Posterior vena cava (tissue), 2 donors: ENCODE measurements at places on chromosomes 11 and 22. TPM values are rescaled to one million over a fixed set of nuclear protein-coding genes. Genes with fewer than 3 reads are reported as not detected.

GRCh38 chr11:71075871-71076420 is 176.4 kb downstream of the SHANK2 start:
- no peak for DNase-seq

DNA sequence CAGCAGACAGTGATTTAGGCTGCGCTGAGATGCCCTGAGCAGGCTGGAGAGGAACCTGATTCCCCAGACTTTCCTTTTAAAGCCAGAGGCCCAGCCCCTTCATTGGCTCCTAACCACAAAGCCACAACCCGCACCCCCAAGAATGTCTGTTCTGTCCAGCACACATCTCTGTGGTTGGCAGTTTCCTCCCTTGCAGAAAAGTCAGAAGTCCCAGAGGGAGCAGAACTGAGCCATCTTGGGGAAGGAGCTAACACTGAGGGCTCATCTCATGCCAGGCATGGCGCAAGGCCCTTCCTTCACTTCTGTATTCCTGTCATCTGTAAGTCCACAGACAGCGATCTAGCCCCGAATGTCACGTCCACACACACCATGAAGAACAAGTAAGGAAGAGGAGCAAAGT is 97.1 kb upstream of the SYT13 start:
- peak; percentile 80 for DNase-seq

DNA sequence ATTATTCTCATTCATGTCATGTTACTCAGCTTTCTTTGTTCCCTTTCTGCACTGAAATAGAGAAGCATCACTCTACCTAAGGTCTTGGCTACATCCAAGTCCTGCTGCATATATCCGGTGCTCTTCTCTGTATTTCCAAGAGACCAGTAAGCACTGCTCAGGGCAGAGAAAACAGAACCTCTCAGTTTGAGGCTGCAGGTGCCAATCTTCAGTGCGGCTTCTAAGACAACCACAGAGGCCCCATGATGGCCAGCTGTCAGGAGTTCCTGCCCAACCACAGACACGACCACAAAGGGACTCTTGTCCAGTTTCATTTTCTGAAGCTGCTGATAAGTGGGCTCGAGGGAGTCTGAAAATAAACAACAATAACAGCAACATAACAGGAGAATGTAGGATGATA is 378.4 kb upstream of the PITPNB start:
- no peak for DNase-seq

GRCh38 chr11:41714101-41714500 is 254.6 kb upstream of the LRRC4C start:
- no peak for DNase-seq

GRCh38 chr11:8102965-8103364 is 22.0 kb downstream of the TUB start:
- DNase-seq = no peak

DNA sequence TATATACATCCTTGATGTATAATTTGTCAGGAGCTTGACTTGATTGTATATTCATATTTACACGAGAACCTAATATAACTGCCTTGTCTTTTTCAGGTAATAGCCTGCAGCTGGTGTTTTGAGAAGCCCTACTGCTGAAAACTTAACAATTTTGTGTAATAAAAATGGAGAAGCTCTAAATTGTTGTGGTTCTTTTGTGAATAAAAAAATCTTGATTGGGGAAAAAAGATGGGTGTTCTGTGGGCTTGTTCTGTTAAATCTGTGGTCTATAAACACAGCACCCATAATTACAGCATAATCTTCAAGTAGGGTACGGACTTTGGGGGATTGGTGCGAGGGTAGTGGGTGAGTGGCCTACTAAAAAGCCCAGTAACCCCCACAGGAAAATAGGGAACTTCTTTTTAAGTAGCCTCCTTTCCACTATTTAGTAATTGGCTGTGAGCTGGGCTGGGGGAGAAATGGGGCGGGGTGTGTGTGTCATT is 7.5 kb downstream of the MALAT1 start:
- DNase-seq = no peak

DNA sequence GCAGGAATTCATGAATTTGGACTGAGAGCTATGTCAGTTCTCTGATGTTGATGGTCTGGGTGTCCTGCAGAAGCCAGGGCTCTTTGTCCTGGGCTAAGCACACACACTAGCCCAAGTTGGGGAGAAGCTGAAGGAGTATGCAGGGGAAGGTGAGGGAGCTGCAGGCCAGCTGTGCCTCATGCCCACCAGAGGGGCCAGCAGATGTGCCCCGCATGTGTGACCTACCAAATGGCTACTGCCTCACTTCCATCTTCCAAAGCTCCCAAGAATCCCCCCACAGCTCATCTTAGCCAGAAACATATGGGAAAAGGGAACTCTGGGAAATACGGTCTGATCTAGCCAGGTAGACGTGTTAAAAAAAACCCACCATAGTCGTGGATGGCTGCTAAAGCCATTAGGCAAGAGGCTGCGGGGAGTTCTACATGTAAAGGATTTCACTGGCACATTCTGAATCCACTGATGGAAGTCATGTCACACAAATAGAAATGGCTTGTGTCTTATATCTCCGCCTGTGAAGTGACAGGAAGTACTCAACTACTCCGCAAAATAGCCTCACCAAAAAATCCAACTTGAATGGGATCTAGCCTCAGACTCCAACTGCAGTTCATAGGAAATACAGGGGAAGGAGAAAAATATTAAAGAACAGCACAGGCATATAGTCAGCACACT is 96.3 kb upstream of the CLMP start:
- DNase-seq = no peak

DNA sequence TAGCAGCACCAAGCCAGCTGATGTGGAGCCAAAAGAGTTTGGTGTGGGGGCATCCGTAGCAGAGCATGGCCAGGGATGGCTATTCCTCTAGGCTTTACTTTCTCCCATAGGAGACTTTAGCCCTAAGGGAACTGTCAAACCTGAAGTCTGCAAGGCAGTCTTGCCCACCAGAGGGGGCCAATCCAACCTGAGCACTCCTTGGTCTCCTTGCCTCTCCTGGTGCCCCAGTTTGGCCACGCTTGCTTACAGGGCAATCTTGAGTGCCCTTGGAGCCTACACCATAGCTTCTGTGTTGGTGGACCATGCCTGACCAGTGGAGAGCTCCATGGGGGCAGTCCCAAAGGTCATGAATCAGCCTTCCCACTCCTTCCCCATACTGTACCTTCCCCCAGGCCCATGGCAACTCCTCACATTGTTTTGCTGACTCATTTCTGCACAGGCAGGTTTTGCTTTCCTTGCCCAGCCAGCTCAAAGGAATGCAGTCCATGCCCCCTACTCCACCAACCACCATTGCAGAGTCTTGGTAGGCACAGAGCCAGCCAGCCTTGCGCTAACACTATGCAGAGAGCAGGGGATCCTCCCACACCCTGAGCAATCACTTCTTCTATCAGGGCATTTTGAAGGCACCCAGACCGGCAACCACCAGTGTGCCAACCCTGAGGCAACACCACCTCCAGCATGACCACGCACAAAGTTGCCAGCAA is 1421.2 kb upstream of the RAG2 start:
- DNase-seq = no peak

- DNase-seq = no peak
These were observed 5.4 kb upstream of the MMP8 start for GRCh38 chr11:102729849-102730815.

DNA sequence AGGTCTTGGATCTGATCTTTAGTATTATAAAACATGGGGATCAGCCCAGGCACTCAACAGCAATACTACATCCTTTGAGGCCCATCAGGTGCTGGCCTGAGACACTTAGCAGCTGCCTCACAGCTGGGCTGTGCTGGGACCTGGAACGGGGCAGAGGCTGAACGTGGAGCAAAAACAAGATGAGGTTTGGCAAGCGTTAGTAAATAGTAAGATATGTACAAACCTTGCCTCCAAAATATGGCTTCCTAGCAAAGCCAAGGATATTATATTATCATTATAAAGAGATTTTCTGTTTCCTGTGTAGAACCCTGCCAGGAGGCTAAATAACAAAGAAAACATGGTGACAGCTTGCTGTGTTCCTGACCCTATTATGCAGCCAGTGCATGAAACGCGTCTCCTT is 60.0 kb upstream of the SPON1 start:
- no peak for DNase-seq

- no peak for DNase-seq
These were observed 204.5 kb downstream of the GUCY1A2 start for GRCh38 chr11:106813806-106814205.

DNA sequence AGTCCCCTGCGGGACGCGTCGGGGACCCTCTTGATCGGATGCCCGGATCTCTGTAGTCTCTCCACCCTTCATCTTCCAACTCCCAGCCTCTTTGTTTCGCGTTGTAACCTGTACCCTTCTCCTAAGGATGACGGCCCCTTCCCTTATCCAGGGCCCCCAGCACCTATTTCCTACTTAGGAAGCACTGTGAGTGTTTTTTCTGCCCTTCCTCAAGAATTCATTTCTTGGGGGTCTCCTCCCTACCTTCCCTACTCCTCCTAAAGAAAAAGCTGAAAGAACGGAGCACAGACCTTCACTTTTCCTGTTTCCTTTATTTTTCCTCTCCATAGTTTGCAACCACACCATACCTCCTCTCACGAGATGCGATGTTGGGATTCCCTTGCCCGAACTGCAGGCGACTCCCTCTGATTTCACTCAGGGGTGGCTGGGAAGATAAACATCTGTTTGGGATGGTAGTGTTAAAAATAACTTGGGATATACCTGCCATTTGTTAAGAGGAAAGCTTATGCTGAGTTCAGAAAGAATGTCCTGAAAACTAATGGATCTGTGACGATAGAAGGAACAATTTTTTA is 593 bp downstream of the FAM118B start:
- no peak for DNase-seq

DNA sequence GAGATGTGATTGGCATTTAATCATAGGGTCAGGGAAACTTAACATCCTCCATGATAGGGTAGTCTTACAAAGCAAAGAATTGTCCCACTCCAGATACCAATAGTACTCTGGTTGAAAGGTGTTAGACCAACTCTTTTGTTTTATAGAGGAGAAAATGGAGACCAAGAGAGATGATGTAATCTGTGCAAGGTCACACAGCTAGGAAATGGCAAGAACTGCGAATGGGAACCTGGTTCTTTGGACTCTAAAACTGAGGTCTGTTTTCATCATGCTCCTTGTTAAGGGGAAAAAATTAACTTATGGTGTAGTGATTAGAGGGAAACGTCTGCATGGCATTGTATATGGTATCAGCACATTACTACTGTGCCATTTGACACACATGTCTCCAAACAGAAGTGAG is 171.1 kb downstream of the COMMD9 start:
- no peak for DNase-seq

GRCh38 chr22:27241430-27242321 is 559.9 kb downstream of the MN1 start:
- DNase-seq = no peak

DEFB108B gene
- total RNA-seq = not detected

ELMOD1 gene
- total RNA-seq = 1.6 TPM

TOMM22 gene
- total RNA-seq = 42.8 TPM

FOLH1 gene
- 0.71 TPM for total RNA-seq

PIK3IP1 gene
- total RNA-seq = 18.8 TPM

NXPE2 gene
- total RNA-seq = 0.42 TPM

C22orf42 gene
- total RNA-seq = not detected

GRAP2 gene
- total RNA-seq = 2.0 TPM

OR4S1 gene
- total RNA-seq = not detected
